Activated T-helper 2 cell treated with anti-CD3 and anti-CD28 coated beads, Interferon-gamma antibody, Interleukin-2, Interleukin-4, amounts not matched to agents 10 μg/mL and 5 μg/mL and 100 μg/mL, durations not matched to agents 14 hours and 24 hours and 36 hours (primary cell): ENCODE measurements at places on chromosomes 13 and 19. TPM values are rescaled to one million over a fixed set of nuclear protein-coding genes. Genes with fewer than 3 reads are reported as not detected.

ZNF132 gene
- total RNA-seq, result 3.2 and 3.4 TPM in 2 replicates

DDA1 gene
- total RNA-seq, result 37.1 and 39.2 TPM in 2 replicates

DNA sequence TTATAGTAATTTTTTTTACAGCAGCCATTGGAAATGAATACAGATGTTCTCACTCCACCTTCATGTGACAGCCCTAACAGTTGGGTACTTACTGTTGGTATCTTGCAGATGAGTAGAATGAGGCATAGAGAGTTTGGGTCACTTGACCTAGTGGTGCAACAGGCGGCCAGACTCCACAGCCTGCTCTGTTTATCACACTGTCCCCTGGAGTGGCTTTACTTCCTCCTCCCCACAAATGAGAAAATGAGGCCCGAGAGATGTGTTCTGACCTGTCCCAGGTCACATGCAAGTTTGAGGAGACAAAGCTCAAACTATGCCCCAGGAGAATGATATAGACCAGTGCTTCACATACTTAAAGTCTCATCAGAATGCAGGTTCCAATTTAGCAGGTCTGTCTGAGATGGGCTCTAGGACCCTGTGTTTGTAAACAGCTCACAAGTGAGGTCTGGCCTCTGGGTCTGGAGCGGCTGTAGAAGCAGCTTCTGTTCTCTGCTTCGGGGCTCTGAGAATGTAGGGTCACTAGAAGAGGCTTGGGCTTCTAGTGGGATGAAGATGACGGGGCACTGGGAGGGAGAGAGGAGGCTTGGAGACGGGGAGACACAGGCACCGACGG lies 37.4 kb upstream of the RCBTB2 start:
- no peak for DNase-seq
- H3K4me1 ChIP-seq, result peaks cover 29% of the 10 kb centered on the region
- peaks cover 10% of the 10 kb centered on the region for H3K36me3 ChIP-seq
- H3K27me3 ChIP-seq, result peaks cover 47% of the 10 kb centered on the region

COL4A2 gene
- not detected in 2 replicates for total RNA-seq
